ENCODE measurements at places on chromosomes 6 and 20.

- DNase-seq, result no peak
These were observed 131.0 kb upstream of the IFNGR1 start for GRCh38 chr6:137349856-137350830.

DNA sequence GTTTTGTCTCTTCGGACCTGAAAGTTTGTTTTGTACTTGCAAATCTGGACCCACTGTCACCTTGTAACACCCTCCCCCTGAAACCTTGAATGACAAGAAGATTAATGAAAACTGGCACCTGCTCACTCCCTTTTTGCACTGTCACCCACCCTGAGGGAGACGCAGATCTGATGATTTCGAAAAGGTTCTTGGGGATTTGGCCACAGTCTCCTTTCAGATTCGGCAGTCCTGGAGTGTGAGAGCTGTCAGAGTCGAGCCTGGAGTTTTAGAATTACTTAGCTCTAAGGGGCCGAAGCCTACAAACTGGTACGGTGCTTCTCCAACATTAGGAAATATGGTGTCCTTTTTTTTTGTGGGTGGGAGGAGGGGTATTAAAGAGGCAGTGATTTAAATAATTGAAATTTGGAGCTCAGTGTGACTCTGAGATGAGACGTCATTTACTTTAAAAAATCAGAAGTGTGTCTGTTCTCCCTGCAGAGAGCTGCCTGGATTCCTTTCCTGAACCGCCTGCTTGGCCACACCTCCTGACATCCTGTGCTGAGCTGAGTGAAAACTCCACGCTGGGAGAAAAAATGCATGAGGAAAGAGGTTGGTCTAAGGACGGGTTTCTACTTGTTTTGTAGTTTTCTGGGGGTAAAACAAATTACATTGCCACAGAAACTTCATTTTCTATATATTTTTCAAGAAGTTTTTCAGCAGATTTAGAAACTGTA, 447.0 kb upstream of the CDH4 start:
- no peak for DNase-seq

DNA sequence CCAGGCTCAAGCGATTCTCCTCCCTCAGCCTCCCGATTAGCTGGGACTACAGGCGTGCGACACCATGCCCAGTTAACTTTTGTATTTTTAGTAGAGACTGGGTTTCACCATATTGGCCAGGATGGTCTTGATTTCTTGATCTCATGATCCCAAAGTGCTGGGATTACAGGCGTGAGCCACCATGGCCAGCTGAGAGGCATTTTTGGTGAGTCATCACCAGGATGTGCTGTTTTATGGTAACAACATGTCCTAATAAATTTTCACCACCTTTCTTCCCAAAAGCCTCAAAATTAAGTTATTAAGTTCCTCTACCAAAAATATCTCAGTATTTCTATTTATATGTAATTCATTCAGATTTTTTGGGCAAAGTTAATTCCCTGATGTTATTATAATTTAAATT, 53.5 kb downstream of the COL21A1 start:
- DNase-seq, result no peak

GRCh38 chr6:132341646-132342045, 59.6 kb downstream of the MOXD1 start:
- DNase-seq, result no peak

- no peak for DNase-seq
These were observed 88.2 kb downstream of the SLC22A23 start for GRCh38 chr6:3368685-3369084.
